ENCODE measurements at places on chromosomes 7 and 10. TPM values are rescaled to one million over a fixed set of nuclear protein-coding genes. Genes with fewer than 3 reads are reported as not detected.

Gene MET
- total RNA-seq = 26.8 TPM

- peak; percentile 76 for DNase-seq
Measured at GRCh38 chr7:1290026-1290678, 57.5 kb downstream of the UNCX start.

Gene RNF32
- not detected for total RNA-seq

Gene AKR1C3
- total RNA-seq = 29.6 TPM

Gene ZRANB1
- 26.9 TPM for total RNA-seq

Gene KAZALD1
- 9.3 TPM for total RNA-seq
